ENCODE measurements at places on chromosomes 5 and 9.

DNA sequence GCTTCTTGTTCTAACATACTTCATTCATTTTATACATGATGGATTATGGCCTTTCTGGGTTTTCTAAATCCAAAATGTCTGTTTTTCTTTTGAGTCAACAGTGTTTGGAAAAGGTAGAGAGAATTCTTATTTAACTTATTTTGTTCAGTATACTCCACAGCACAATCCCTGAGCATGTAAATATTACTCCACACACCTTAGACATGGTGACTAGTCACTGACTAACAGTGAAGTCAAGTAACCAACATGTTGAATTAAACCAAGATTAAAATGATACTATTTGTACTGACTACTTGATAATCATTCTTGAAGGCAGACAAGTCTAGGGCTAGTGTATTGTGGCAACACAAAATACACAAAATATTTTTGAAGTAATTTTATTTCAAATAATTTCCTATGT is 55.0 kb downstream of the HAPLN1 start:
- H3K36me3 ChIP-seq: no peaks in the 10 kb centered on the region
- peaks cover 1% of the 10 kb centered on the region for H3K27me3 ChIP-seq
- no peak for DNase-seq
- H3K4me3 ChIP-seq: no peak overlapping the region

DNA sequence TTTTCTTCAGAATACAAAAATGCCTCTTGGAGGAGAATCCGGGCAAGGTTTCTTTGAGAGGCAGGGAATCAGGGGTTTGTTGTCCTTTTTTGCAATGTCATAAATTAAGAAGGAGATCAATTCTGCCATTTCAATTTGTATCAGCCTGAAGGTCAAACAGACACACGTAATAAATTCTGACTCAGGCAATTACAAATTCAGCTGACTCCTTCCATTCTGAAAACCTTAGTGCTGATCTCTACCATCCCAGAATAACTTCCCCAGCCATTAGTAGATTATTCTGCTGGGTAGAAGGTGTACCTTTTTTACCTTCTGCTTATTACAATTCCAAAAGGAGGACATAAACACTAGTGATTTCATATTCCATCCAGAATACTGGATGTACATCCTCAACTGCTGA is 516.6 kb downstream of the AGTPBP1 start:
- no peaks in the 10 kb centered on the region for H3K36me3 ChIP-seq
- no peak for DNase-seq
- no peaks in the 10 kb centered on the region for H3K4me1 ChIP-seq
- H3K4me3 ChIP-seq: no peak overlapping the region
- no peak overlapping the region for H3K27ac ChIP-seq
- no peaks in the 10 kb centered on the region for H3K27me3 ChIP-seq

GRCh38 chr9:109311731-109312130 is 9.1 kb downstream of the EPB41L4B start:
- H3K4me1 ChIP-seq: no peaks in the 10 kb centered on the region
- no peak overlapping the region for H3K4me3 ChIP-seq
- H3K36me3 ChIP-seq: no peaks in the 10 kb centered on the region
- H3K27me3 ChIP-seq: peaks cover 27% of the 10 kb centered on the region

- H3K4me3 ChIP-seq: no peak overlapping the region
- DNase-seq: peak; percentile 75
- no peaks in the 10 kb centered on the region for H3K36me3 ChIP-seq
- no peaks in the 10 kb centered on the region for H3K27me3 ChIP-seq
- H3K27ac ChIP-seq: no peak overlapping the region
- H3K4me1 ChIP-seq: peaks cover 36% of the 10 kb centered on the region
Measured at GRCh38 chr9:38432922-38433510, 8.8 kb upstream of the IGFBPL1 start.

GRCh38 chr9:121399883-121400607 is 30.0 kb upstream of the STOM start:
- no peaks in the 10 kb centered on the region for H3K4me1 ChIP-seq
- DNase-seq: peak; percentile 90
- H3K4me3 ChIP-seq: no peak overlapping the region
- H3K27ac ChIP-seq: no peak overlapping the region

GRCh38 chr5:177421062-177421798 is 5.2 kb upstream of the GRK6 start:
- no peak for DNase-seq
- H3K4me3 ChIP-seq: no peak overlapping the region
- no peak overlapping the region for H3K27ac ChIP-seq
- H3K27me3 ChIP-seq: no peaks in the 10 kb centered on the region
- no peaks in the 10 kb centered on the region for H3K36me3 ChIP-seq
- H3K4me1 ChIP-seq: peaks cover 17% of the 10 kb centered on the region

GRCh38 chr9:30235564-30235963 is 2148.9 kb upstream of the ACO1 start:
- no peak overlapping the region for H3K27ac ChIP-seq
- H3K27me3 ChIP-seq: no peaks in the 10 kb centered on the region
- H3K36me3 ChIP-seq: no peaks in the 10 kb centered on the region
- no peak overlapping the region for H3K4me3 ChIP-seq

- no peaks in the 10 kb centered on the region for H3K4me1 ChIP-seq
- H3K27me3 ChIP-seq: peaks cover 2% of the 10 kb centered on the region
- no peak for DNase-seq
Measured at GRCh38 chr5:6302684-6303083, 75.7 kb downstream of the MED10 start.

DNA sequence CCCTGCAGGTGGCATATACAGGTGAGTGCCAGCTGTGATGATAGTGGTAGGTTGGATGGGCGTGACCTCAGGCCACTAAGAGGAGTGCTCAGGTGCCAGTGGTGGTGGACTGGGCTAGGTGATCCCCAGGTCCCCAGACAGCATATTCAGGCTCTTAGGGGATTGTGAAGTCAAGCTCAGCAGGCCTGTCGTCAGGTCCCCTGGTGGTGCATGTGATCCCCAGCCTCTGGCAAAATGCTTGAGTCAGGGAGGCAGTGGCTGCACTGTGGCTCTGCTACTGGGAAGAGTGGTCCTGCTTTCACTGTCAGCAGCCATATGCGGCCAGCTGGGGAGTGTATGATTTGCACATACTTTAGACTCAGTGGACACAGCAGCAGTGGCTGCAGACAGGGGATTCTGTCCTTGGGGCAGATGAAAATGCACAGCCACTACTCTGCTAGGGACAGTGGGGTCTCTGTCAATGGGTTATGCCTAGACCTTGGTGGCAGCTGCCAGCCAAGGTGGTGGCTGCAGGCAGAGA is 31.6 kb upstream of the CTSL start:
- H3K27ac ChIP-seq: no peak overlapping the region
- H3K4me1 ChIP-seq: no peaks in the 10 kb centered on the region
- H3K36me3 ChIP-seq: peaks cover 37% of the 10 kb centered on the region
- no peak overlapping the region for H3K4me3 ChIP-seq
- no peaks in the 10 kb centered on the region for H3K27me3 ChIP-seq

DNA sequence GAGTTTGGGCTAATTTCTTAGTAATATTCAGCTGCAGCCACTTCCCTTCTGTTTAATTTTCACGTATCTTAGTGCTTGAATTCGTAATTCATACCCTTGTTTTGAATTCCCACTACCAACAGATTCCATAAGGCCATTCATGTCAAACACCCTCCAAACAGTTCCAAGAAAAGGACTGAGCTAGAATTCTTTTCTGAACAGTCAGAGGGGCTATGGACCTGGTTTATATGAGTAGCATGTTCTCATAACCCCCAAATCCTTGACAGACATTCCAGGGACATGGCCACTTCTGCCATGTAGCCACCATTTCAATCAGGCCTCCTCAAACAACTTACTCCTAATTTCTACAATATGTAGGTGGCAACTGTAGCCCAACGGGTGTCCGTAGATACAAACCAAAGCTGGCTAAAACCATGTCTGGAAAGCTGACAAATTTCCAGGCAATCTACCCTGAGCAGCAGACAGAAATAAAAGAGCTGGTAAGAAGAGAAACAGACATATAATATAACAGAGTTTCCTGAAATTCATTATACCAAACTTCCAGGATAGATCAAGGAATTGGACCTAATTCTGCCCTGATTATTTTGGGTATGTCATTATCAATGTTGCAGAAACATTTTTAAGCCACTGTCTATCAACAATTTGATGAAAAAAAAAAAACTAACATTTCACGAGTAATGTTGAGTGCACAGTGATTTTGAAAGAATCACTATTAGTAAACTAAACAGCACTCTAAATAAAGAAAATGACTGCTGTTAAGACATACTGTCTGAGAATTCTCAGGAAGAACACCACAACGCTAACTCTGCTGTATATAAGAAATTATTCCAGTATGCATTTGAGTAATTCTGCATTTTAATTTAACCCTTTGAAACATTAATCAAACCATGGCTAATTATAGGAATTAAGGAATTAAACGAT is 40.7 kb downstream of the EBF1 start:
- no peak overlapping the region for H3K27ac ChIP-seq
- no peak overlapping the region for H3K4me3 ChIP-seq
- no peaks in the 10 kb centered on the region for H3K36me3 ChIP-seq

- no peaks in the 10 kb centered on the region for H3K36me3 ChIP-seq
- no peak overlapping the region for H3K27ac ChIP-seq
- H3K4me3 ChIP-seq: no peak overlapping the region
- DNase-seq: peak; percentile 10
Measured at GRCh38 chr9:127308652-127309434, 44.3 kb downstream of the GARNL3 start.

- no peaks in the 10 kb centered on the region for H3K36me3 ChIP-seq
- peak overlapping the region; percentile 91 for H3K4me3 ChIP-seq
- peak overlapping the region; percentile 77 for H3K27ac ChIP-seq
- H3K27me3 ChIP-seq: peaks cover 3% of the 10 kb centered on the region
- peaks cover 13% of the 10 kb centered on the region for H3K4me1 ChIP-seq
- peak; percentile 85 for DNase-seq
Measured at GRCh38 chr9:101486693-101487442, 46.8 kb upstream of the RNF20 start.

DNA sequence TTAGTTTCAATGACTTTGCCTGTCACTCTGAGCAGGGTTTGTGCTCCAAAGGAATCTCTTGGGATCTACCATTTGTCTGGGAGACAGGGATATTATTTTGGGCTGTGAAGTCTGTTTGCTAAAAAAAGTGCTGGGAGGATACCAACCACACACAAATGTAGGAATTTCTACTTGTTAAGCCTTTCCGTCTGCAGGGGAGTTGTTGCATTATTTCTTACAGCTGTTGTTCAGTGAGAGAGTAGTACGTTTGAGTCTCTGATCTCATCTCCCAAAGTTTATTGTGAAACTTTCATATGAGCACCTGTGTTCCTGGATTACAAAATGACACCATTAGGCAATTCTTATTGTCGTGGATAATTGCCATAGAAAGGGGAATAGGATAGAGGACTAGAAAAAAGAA is 78.3 kb upstream of the SEMA6A start:
- H3K4me1 ChIP-seq: no peaks in the 10 kb centered on the region
- no peaks in the 10 kb centered on the region for H3K27me3 ChIP-seq
- H3K4me3 ChIP-seq: no peak overlapping the region
- DNase-seq: no peak
- H3K36me3 ChIP-seq: no peaks in the 10 kb centered on the region
- no peak overlapping the region for H3K27ac ChIP-seq

- peaks cover 8% of the 10 kb centered on the region for H3K4me1 ChIP-seq
- no peak overlapping the region for H3K4me3 ChIP-seq
- no peak overlapping the region for H3K27ac ChIP-seq
Measured at GRCh38 chr9:38001430-38001829, 67.6 kb downstream of the SHB start.

GRCh38 chr9:123493627-123494026 is 137.6 kb downstream of the CRB2 start:
- no peak overlapping the region for H3K4me3 ChIP-seq
- H3K4me1 ChIP-seq: no peaks in the 10 kb centered on the region
- DNase-seq: no peak
- H3K27ac ChIP-seq: no peak overlapping the region

Measured in common myeloid progenitor, CD34-positive (primary cell).